ENCODE measurements at places on chromosomes 3 and 15.
A peak's percentile ranks its signal among the peaks of the same experiment; 100 is the strongest.

DNA sequence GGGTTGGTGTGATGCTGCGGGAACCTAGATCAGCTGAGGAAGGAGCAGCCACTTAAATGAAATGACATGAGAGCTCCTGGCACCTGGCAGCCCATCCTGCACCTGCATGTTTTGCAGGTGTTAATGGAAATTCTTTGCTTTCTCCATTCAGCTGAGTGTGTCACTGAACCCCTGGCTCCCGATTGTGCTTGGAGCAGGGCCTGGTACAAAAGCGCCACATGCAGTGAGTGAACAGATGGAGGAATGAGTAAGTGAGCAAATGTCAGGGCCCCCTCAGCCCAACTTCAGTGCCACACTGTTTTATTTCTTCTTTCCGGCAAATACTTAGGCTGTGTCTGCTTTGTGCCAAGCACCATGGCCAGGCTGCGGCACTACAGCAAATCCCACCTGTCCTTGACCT, 132.2 kb downstream of the ASB7 start:
- peak; percentile 82 for DNase-seq

DNA sequence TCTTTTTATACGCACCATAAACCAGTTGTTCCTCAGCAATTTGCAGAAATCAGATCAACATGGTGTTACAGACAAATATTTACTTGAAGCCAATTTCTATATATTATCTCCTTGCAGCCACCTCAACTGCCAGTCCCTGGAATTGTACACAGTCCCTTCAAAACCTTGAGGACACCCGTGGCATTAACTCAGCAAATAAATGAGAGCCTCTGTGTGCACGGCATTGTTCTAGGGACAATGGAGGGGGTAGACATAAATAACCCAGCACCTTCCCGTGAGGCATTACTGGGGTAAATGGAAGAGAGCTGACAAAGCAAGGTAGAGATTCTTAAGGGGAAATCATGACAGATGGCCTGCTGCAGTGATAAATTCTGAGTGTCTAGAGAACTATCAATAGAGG, 12.5 kb downstream of the TM2D3 start:
- DNase-seq = no peak

- peak; percentile 97 for DNase-seq
These were observed 14.7 kb downstream of the IL16 start for GRCh38 chr15:81211376-81211775.

- no peak for DNase-seq
These were observed 246.8 kb upstream of the TOPAZ1 start for GRCh38 chr3:43994657-43995546.

- DNase-seq = no peak
These were observed 843.1 kb downstream of the ROBO1 start for GRCh38 chr3:78924711-78925110.

- DNase-seq = no peak
These were observed 29.9 kb downstream of the TMEM40 start for GRCh38 chr3:12729051-12729651.

GRCh38 chr3:17825298-17825697, 82.9 kb upstream of the TBC1D5 start:
- DNase-seq = no peak

DNA sequence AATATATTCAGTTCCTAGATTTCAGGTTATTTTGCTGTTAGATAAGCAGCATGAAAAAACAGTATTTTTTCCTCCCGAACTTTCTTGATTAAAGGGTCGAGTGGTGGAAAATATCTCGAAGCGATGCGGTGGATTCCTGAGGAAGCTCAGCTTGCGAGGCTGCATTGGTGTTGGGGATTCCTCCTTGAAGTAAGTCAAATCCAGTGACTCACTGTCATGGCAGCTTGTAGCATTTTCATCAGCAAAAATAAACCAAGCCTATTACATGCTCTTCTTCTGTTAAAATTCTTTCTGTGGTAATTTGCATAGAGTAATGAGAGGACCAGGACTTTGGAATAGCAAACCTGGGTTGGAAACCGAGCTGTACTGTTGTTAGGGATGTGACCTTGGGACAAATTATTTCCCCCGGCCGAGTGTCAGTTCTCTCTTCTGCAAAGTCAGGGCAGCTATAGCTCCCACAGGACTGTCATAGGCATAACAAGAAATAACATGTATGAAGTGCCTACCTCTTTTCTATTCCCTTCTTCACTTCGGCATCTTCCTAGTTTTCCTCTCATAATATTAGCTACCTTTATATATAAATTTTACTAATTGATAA, 75.6 kb downstream of the UBP1 start:
- DNase-seq = no peak

DNA sequence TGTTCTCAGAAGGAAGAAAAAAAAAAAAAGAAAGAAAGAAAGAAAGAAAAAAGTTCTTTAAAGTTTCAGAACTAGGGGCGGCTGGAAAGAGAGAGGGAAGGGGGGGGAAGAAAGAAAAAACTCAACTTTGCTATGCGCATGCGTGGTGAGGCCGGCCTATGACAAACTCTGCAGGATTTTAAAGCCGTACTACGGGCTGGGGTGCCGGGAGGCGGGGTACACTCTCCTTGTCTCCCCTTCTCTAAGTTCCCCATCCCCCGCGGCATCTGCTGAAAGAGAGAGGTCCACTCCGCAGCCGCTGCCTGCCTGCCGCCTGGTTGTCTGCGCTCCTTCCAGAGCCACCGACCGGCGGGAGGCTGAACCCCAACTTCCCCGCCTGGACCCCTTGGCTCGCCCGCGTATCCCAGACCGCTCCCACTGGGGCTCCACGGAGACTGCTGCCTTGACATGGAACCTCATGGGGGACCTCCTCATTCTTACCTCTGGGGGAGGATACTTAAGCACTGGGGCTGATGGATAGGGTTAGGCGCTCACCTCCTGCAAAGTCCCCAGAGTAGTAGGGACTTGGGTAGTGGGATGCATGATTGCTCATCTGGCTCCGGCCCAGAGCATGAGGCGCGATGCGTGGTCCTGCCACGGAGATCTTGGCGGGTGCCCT, 1.4 kb upstream of the WNT5A start:
- DNase-seq = peak; percentile 57

DNA sequence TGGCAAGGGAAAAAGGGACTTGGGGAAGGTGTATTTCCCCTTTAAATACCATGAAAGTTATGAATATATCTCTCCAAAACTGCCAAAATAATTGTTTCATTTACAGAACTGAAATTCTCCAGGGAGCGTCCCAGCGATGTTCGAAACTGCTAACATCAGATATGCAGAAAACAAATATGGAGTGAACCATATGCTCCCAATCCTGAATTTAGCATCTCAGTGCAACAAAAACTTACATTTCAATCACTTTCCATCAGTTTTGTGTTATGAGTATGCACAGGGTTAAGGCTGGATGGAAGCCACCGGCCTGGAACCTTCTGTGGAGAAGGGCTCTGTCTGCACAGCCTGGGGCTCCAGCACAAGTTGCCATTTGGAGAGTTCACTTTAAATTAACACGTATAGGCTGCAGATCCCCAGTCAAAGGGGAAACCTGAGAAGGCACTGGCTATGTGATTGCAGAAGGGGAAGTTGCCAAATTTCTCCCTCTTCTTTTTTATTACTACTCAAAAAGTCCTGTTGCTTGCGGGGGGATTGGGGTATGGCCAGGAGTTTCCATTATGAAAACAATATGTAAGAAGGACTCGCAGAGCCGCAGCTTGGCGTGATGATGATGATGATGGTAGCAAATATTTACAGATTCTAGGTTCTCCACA, 56.9 kb upstream of the FOXP1 start:
- DNase-seq = no peak

- peak; percentile 25 for DNase-seq
These were observed 188.2 kb downstream of the VPS13C start for GRCh38 chr15:61871926-61872522.

- no peak for DNase-seq
These were observed 309.1 kb downstream of the KCNH8 start for GRCh38 chr3:19457449-19457848.

DNA sequence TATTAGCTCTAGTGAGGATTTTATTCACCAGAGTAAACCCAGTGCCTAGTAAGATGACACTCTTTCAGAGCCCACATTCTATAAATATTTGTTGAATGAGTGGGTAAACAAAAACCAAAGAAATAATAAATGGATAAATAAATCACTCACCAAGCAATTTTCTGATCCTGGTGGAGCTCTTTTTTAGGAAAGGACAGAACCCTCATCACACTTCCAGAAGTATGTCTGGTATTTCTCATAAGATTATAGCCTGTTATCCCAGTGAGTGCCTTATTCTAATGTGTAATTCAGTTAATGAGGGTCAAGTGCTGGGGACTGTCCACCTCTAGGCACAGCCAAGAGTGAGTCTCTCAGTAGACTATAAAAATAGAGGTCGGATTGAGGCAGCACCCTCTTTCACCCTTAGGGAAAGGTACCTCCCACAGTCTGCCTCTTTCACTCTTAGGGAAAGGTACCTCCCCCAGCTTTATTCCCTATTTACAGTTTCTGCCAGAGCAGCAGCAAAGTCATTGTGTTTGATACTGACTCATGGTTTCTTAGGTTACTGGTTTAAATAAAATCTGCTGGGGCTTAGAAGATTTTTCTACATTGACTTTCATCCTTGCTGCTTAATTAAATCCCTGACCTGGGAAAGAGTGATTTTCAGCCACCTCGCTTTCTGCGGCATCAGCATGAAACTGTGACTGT, 145.0 kb downstream of the STAC start:
- no peak for DNase-seq

GRCh38 chr3:131048030-131048429, 21.4 kb downstream of the NEK11 start:
- DNase-seq = no peak

DNA sequence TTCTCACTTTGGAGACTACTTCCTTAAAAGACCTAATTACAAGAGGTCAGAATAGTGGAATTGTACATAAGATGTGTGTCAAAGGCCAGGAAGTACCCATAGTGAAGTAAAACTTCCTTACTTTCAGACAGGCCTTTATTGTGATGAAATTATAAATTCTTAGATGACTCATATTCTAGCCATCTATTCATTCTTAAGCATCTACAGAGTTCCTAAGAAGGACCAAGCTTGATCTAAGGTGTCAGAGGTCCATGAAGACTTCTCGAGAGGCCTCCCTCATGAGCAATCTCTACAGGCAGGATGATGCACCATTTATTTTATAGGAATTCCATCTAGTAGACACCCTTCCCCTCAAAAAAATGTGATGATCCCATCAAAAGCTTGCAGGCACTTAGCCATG, 493.3 kb downstream of the MAGI1 start:
- DNase-seq = no peak

DNA sequence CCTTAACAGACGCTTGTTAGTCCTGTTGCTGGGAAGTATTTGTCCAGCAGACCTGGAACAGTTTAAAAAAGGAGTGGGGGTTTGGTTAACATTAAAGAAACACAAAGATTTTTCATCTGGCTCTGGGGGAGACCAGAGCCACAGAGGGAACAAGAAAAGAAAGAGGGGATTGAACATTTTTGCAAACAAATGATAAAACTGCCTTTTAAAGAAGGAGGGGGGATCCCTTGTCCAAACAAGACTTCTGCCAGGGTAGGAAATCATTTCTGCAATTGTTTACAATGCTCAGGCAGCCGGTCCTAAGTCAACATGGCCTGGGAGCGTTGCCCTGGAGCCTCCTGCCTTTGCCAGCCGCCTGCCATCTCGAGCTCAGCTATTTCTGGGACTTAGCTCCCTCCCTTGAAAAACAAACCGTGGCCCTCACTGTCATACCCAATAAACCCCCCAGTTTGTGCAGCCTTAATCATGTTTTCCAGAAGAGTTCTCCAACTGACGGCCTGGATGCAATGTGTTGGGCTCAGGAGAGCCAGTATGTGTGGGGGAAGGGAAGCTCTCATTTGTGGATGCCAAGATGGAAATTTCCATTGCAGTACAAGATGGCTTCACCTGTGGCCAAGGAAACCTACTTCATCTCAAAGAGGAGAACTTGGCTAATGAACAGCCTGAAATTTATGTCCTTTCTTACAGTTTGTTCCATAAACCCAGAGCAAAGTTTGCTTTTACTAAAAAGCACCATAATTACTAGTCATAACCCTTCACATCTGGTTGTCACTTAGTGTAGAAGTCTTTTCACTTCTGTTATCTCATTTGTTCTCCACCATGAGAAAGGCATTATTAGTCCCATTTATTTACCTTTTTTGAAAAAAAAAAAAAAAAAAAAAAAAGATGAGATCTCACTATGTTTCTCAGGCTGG, 75.9 kb upstream of the RNU6-1 start:
- DNase-seq = peak; percentile 91

GRCh38 chr15:77416954-77417353, 3.0 kb downstream of the PEAK1 start:
- no peak for DNase-seq

GRCh38 chr3:172869784-172870518, 119.4 kb downstream of the ECT2 start:
- DNase-seq = no peak

DNA sequence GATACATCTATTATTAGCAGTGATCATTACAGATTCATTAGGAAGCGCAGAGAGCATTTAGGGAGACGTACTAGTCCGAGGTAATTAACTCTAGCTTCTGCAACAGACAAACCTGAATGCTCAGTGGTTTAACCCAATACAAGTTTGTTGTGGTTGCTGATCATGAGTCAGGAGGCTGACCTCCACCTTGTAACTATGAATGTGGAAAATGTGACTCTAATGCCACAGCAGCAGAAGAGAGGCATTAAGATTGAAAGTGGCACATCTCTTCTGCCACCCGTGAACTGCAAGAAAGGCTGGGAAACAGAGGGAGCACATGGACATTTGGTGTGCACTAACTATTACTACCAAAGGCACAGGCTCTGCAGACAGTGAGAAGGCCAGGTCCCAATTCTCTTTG, 71.2 kb upstream of the C3orf80 start:
- no peak for DNase-seq

DNA sequence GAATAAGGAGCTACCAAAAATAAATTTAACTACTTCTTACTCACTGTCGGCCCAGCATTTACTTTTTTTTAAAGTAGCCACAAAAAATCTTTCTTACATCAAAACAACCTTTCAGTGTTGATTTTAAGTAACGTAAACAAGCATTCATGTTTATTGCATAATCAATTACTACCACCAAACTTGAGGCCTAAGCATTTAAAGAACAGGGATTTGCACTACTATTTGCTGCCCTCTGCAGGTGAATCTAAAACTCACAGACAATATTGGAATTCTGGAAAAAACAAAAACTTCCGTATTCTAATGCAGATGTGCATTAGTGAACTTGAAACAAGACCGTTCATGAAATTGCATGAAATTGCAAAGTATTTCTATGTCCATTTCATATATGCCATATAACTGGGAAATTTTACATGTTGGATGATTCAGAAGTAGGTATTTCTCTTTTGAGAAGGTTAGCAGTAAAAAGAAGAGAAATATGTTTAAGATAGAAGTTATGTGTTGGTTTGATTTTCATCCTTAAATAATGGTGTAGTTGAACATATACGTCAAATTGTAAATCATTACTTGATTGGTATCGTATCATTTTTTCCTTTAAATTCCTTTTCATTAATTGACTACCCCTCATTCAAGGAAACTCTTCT, 55.6 kb downstream of the CGGBP1 start:
- peak; percentile 22 for DNase-seq

GRCh38 chr3:157407769-157408168, 28.9 kb upstream of the PTX3 start:
- no peak for DNase-seq

- no peak for DNase-seq
These were observed 187.7 kb upstream of the SLC24A5 start for GRCh38 chr15:47932951-47933641.
